ENCODE measurements at places on chromosomes 1 and 21.

DNA sequence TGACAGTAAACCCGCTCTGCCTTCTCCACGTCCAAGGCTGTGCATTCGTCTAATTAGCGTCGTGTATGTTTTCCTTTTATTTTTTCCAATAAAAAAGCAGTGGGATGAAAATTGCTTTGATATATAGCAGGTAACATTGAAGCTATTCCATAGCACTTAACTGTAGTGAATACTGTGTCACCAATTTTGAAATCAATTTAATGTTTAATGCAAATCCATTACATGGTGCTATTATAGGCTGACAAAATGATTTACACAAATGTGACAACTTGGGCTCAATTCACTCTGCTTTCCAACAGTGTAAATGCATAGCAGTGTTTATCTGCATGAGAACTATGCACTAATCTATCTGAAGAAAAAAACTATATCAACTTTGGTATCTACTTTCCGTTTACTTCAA lies 264.8 kb downstream of the TM2D1 start:
- no peak overlapping the region for H3K27ac ChIP-seq
- H3K4me3 ChIP-seq = no peak overlapping the region
- H3K36me3 ChIP-seq = peaks cover 15% of the 10 kb centered on the region
- no peaks in the 10 kb centered on the region for H3K27me3 ChIP-seq
- DNase-seq = no peak

DNA sequence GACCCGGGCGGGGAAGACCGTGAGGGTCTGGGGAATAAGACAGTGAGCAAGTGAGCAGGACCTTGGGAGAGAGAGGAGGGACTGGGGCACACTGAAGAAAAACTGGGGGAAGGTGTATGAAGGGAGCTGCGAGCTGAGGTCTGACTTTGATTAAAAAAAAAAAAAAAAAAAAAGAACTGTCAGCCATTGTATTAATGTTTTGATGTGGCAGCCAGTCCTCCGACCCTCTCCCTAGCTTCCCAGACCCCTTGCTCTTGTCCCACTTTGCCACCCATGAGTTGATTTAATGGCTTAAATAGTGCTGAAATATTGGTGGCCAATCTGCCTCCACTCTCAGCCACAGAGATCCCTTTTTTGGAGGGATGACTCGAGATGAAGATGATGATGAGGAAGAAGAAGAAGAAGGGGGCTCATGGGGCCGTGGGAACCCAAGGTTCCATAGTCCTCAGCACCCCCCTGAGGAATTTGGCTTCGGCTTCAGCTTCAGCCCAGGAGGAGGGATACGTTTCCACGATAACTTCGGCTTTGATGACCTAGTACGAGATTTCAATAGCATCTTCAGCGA lies 652 bp downstream of the HAX1 start:
- no peaks in the 10 kb centered on the region for H3K27me3 ChIP-seq
- H3K27ac ChIP-seq = peak overlapping the region; percentile 88
- H3K4me3 ChIP-seq = peak overlapping the region; percentile 84

GRCh38 chr1:192316942-192317450 lies at the start of gene RGS21:
Gene RGS21 (plus strand): TSS chr1:192316992. CDS start chr1:192343037, 26,045 bp downstream.
- no peaks in the 10 kb centered on the region for H3K4me1 ChIP-seq
- H3K27me3 ChIP-seq = no peaks in the 10 kb centered on the region
- no peak within 1 kb of the TSS for H3K27ac ChIP-seq
- H3K36me3 ChIP-seq = no peaks in the 10 kb centered on the region
- no peak for DNase-seq

- peaks cover 10% of the 10 kb centered on the region for H3K36me3 ChIP-seq
- H3K4me3 ChIP-seq = no peak overlapping the region
- H3K27ac ChIP-seq = no peak overlapping the region
- H3K4me1 ChIP-seq = peaks cover 41% of the 10 kb centered on the region
These were observed 14.0 kb upstream of the PODN start for GRCh38 chr1:53047737-53048736.

GRCh38 chr1:159084152-159084551 lies 7.6 kb upstream of the AIM2 start:
- no peak overlapping the region for H3K27ac ChIP-seq
- DNase-seq = no peak
- no peaks in the 10 kb centered on the region for H3K27me3 ChIP-seq
- no peaks in the 10 kb centered on the region for H3K36me3 ChIP-seq
- H3K4me1 ChIP-seq = no peaks in the 10 kb centered on the region

- H3K27me3 ChIP-seq = no peaks in the 10 kb centered on the region
- DNase-seq = no peak
- no peak overlapping the region for H3K27ac ChIP-seq
- H3K4me1 ChIP-seq = no peaks in the 10 kb centered on the region
- H3K4me3 ChIP-seq = no peak overlapping the region
These were observed 27.5 kb downstream of the INTS7 start for GRCh38 chr1:212007886-212008285.

DNA sequence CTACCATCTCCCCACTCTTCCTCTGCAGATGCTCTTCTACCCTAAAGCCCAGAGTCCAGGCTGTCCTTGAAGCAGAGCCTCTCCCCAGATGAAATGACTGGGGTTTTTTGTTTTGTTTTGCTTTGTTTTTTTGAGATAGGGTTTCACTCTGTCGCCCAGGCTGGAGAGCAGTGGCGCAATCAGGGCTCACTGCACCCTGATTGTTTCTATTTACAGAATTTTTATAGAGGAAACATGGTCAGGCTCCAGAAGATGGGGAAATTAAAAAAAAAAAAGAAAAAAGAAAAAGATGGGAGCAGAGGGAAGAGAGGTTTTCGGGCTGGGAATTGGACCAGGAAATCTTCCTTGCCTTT lies 43.7 kb upstream of the ZNF281 start:
- H3K27ac ChIP-seq = no peak overlapping the region
- H3K36me3 ChIP-seq = no peaks in the 10 kb centered on the region
- no peak overlapping the region for H3K4me3 ChIP-seq

DNA sequence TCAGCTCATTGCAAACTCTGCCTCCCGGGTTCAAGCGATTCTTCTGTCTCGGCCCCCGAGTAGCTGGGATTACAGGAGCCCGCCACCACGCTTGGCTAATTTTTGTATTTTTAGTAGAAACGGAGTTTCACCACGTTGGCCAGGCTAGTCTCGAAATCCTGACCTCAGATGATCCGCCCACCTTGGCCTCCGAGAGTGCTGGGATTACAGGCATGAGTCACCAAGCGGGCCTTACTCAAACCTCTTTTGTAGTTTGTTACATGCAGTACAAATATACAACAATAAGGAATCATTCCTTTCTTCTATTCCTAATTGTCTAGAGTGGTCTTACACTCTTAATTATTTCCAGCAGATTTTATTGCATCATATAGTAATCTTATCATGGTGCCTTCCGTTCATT lies 16.6 kb downstream of the SPATA17 start:
- H3K27me3 ChIP-seq = no peaks in the 10 kb centered on the region
- H3K4me3 ChIP-seq = no peak overlapping the region
- no peak overlapping the region for H3K27ac ChIP-seq
- H3K36me3 ChIP-seq = no peaks in the 10 kb centered on the region

DNA sequence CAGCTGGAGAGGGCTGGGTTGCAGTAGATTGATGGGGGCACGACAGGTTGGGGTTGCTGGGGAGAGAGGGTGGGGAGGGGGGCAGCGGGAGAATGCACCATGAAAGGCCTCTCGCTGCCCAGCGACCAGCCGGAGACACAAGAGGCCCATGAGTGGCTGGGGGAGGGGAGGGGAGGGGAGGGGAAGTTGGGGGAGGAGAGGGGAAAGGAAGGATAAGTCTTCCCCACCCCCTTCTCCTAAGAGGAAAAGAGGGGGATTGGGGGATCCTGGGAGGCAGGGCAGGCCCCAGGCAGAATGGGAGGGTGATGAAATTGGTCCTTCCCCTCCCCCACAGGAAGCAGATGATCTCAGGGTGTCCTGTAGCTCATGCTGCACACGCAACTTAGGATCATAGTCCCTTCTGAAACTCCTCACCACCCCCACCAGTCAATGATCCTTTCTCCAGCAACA lies 45.7 kb downstream of the PAX7 start:
- DNase-seq = no peak
- H3K4me3 ChIP-seq = no peak overlapping the region
- no peaks in the 10 kb centered on the region for H3K27me3 ChIP-seq
- no peaks in the 10 kb centered on the region for H3K36me3 ChIP-seq

- DNase-seq = no peak
- H3K36me3 ChIP-seq = no peaks in the 10 kb centered on the region
- no peak overlapping the region for H3K27ac ChIP-seq
- H3K27me3 ChIP-seq = no peaks in the 10 kb centered on the region
- H3K4me3 ChIP-seq = no peak overlapping the region
These were observed 412.4 kb downstream of the DISC1 start for GRCh38 chr1:232038706-232039677.

DNA sequence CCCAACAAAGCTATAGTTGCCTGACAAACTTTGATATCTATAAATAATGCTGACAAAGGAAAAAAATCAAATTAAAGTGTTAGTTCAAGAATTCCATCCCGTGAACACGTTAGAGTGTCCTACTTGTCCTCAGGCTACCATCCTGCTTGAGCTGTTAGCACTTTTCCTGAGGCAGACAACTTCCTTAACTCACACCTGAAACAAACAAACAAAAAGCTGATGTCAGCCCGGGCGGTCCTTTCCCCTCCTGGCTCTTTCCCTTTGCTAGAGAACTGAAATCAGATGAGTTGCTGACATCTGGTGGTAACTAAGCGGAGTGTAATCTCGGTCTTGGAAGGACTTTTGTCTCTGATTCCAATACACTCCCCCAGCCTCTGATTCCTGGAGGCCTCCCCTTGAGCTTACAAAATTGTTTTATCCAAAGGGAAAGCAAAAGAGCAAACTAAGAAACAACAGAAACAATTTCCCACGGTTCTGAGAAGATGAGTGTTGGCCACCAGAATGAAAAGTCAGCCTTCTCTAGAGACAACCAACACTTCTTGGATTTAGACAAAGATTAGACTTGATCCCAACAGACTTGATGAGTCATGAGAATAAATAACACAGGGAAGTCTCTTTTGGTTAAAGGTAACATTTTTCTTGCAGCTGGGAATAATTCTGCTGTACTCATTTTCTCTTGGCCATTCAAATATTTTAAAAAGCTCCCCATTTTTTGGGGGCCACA lies 135.4 kb downstream of the PROX1 start:
- H3K27ac ChIP-seq = no peak overlapping the region

- no peak overlapping the region for H3K27ac ChIP-seq
- H3K4me3 ChIP-seq = no peak overlapping the region
- H3K4me1 ChIP-seq = no peaks in the 10 kb centered on the region
- H3K27me3 ChIP-seq = no peaks in the 10 kb centered on the region
- peaks cover 15% of the 10 kb centered on the region for H3K36me3 ChIP-seq
These were observed 4.1 kb downstream of the TEX38 start for GRCh38 chr1:46675549-46676314.

DNA sequence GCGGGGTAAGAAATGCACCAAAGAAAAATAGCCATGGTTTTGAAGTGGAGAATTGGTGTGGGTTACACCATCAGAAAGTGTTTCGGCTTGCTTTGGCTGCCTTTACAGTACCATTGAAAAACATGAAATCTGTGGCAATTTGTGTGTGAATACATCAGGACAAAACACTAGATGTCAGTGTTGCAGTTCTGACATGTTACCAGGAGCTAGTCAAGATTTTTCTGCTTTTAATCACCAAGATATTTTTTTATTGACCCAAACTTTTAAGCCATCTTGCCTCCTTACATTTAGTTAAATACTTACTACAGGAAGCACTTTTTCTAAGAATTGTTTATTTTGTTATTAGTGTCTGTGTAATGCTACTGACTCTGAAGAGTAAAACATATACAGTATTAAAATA lies 14.3 kb downstream of the RRP15 start:
- H3K36me3 ChIP-seq = no peaks in the 10 kb centered on the region
- no peak overlapping the region for H3K4me3 ChIP-seq
- no peak overlapping the region for H3K27ac ChIP-seq
- no peaks in the 10 kb centered on the region for H3K4me1 ChIP-seq

DNA sequence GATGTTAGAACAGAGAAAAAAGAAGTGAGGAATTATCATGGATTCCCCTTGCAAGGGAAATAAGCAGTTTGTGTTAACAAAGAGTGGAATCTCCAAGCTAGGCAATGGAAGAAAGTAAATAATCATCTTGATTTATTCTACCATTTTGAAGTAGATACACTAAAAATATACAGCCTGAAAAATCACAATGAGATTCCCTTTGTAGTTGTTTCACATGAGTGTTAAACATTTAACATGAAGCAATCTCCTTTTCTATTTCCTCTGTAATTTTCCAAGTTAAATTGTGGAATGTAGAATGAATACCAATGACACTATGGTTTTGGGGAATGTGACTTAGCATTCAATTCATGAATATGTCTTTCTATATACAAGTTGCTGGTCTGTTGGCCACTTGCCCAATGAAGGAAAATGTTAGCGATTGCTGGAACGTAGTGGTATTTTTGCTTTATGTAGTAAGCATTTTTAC lies 5.7 kb downstream of the TGFB2 start:
- peak overlapping the region; percentile 78 for H3K27ac ChIP-seq
- H3K36me3 ChIP-seq = no peaks in the 10 kb centered on the region
- DNase-seq = no peak
- peak overlapping the region; percentile 83 for H3K4me3 ChIP-seq

DNA sequence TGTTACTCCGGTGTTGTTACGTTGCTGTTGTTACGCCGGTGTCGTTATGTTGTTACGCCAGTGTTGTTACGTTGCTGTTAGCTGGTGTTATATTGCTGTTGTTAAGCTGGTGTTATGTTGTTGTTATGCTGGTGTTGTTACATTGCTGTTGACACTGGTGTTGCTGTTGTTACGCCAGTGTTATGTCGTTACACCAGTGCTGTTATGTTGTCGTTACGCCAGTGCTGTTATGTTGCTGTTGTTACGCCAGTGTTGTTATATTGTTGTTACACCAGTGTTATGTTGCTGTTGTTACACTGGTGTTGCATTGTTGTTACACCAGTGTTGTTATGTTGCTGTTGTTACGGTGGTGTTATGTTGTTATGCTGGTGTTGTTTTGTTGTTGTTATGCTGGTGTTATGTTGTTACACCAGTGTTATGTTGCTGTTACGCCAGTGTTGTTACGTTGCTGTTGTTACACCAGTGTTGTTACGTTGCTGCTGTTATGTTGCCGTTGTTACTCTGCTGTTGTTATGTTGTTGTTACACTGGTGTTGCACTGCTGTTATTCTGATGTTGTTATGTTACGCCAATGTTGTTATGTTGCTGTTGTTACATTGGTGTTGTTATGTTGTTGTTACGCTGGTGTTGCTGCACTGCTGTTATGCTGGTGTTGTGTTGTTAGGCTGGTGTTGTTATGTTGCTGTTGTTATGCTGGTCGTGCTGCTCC lies 25.6 kb downstream of the H6PD start:
- no peaks in the 10 kb centered on the region for H3K27me3 ChIP-seq
- H3K4me1 ChIP-seq = no peaks in the 10 kb centered on the region
- H3K36me3 ChIP-seq = peaks cover 31% of the 10 kb centered on the region
- no peak overlapping the region for H3K27ac ChIP-seq

Data from thoracic aorta (tissue), 2 donors.